ENCODE measurements at places on chromosomes 3 and 15.
A peak's percentile ranks its signal among the peaks of the same experiment; 100 is the strongest.

- H3K36me3 ChIP-seq = no peaks in the 10 kb centered on the region
- peaks cover 8% of the 10 kb centered on the region for H3K27me3 ChIP-seq
- H3K4me1 ChIP-seq = no peaks in the 10 kb centered on the region
- H3K27ac ChIP-seq = no peak overlapping the region
Observed at GRCh38 chr3:190543671-190544070, 29.8 kb downstream of the IL1RAP start.

GRCh38 chr3:34002569-34003100, 204.2 kb downstream of the PDCD6IP start:
- no peaks in the 10 kb centered on the region for H3K4me1 ChIP-seq
- no peaks in the 10 kb centered on the region for H3K27me3 ChIP-seq
- no peaks in the 10 kb centered on the region for H3K36me3 ChIP-seq
- no peak overlapping the region for H3K4me3 ChIP-seq
- no peak overlapping the region for H3K27ac ChIP-seq

DNA sequence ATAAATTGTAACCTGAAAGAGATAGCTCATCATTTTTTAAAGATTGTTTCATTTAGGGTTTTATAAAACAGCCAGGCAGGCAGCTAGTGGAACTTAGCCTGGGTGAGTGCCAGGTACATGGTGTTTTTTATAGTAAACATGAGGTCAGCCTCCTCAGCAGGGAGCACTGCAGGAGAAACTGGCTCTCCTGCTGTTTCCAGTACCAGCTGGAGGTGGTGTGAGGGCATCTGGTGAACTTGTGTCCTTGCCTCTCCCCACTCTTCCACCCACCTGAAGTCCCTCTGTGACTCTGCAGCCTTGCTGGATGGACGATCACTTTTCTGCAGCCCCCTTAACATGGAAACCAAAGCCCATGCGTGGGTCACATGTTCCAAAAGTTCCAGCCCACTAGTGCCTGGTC, 128.4 kb downstream of the FAM174B start:
- H3K4me3 ChIP-seq = no peak overlapping the region
- no peaks in the 10 kb centered on the region for H3K27me3 ChIP-seq
- DNase-seq = no peak
- no peaks in the 10 kb centered on the region for H3K4me1 ChIP-seq
- no peaks in the 10 kb centered on the region for H3K36me3 ChIP-seq

- H3K27ac ChIP-seq = no peak overlapping the region
- H3K36me3 ChIP-seq = peaks cover 17% of the 10 kb centered on the region
- no peak for DNase-seq
- peaks cover 20% of the 10 kb centered on the region for H3K4me1 ChIP-seq
- no peak overlapping the region for H3K4me3 ChIP-seq
- peaks cover 8% of the 10 kb centered on the region for H3K27me3 ChIP-seq
Observed at GRCh38 chr3:129429080-129429451, 630 bp upstream of the EFCAB12 start.

GRCh38 chr3:85041001-85041400, 82.2 kb downstream of the CADM2 start:
- no peak for DNase-seq
- H3K36me3 ChIP-seq = no peaks in the 10 kb centered on the region
- H3K4me1 ChIP-seq = no peaks in the 10 kb centered on the region
- H3K27me3 ChIP-seq = no peaks in the 10 kb centered on the region
- no peak overlapping the region for H3K4me3 ChIP-seq
- H3K27ac ChIP-seq = no peak overlapping the region

GRCh38 chr3:89957451-89957850, 850.0 kb downstream of the EPHA3 start:
- no peaks in the 10 kb centered on the region for H3K27me3 ChIP-seq
- no peak for DNase-seq
- no peak overlapping the region for H3K4me3 ChIP-seq
- H3K27ac ChIP-seq = no peak overlapping the region
- no peaks in the 10 kb centered on the region for H3K36me3 ChIP-seq

DNA sequence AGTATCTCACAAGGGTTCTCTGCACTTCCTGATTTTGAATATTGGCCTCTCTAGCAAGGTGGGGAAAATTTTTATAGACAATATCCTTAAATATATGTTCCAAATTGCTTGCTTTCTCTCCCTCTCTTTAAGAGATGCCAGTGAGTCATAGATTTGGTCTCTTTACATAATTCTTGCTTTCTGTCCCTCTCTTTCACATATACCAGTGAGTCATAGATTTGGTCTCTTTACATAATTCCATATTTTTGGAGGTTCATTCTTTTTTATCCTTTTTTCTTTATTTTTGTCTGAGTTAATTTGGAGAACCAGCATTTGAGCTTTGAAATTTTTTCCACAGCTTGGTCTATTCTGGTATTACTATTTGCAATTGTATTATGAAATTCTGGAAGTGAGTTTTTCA, 77.7 kb upstream of the NUDT16 start:
- H3K27me3 ChIP-seq = no peaks in the 10 kb centered on the region
- H3K27ac ChIP-seq = no peak overlapping the region
- no peaks in the 10 kb centered on the region for H3K36me3 ChIP-seq
- no peak overlapping the region for H3K4me3 ChIP-seq
- H3K4me1 ChIP-seq = no peaks in the 10 kb centered on the region

- no peak overlapping the region for H3K27ac ChIP-seq
- DNase-seq = peak; percentile 9
- no peaks in the 10 kb centered on the region for H3K36me3 ChIP-seq
Observed at GRCh38 chr3:161854232-161854771, 357.7 kb downstream of the OTOL1 start.

DNA sequence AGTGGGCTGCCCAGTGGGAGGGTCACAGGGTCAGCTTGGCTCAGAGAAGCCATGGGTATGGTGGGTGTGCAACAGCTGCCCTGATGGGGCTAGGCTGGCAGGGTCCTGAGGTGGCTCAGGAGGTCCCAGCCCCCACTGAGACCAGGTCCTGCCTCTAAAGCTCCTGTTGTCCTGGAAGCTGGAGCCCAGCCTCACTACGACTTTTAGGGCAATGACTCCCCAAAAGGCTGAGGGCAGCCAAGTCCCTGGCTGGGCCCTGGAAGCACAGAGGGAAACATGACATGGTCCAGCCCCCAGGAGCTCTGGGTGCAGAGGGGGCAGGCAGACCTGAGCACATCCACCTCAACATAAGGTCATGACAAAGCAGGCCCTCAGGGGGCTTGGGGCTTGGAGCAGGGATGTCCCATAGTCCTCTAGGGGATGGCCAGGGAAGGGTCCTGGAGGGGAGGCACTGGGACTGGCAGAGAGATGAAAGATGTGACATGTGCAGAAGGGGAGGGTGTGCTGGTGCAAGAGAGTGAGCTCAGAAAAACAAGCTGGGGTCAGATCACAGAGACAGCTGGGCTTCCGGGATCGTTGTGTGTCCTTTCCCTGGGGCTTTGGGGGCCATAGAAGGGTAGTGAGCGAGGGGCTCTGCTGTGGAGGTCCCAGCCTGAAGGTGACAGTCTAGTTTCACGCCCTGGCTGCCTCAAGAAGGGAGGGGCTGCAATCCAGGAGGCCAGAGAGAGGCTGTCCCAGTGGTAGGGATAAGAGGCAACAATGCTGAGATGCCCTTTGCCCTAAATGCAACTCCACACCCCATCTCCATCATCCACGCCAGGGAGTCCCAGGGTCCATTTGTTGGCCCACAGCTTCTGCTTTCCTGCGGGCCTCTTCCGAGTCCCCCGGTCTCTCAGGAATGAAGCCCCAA, 639 bp upstream of the ITIH3 start:
- H3K27me3 ChIP-seq = no peaks in the 10 kb centered on the region
- H3K27ac ChIP-seq = no peak overlapping the region
- no peak for DNase-seq
- H3K36me3 ChIP-seq = no peaks in the 10 kb centered on the region
- no peaks in the 10 kb centered on the region for H3K4me1 ChIP-seq

- DNase-seq = no peak
- H3K4me3 ChIP-seq = no peak overlapping the region
- peaks cover 55% of the 10 kb centered on the region for H3K36me3 ChIP-seq
- no peak overlapping the region for H3K27ac ChIP-seq
Observed at GRCh38 chr3:154307363-154307762, 16.9 kb downstream of the DHX36 start.

DNA sequence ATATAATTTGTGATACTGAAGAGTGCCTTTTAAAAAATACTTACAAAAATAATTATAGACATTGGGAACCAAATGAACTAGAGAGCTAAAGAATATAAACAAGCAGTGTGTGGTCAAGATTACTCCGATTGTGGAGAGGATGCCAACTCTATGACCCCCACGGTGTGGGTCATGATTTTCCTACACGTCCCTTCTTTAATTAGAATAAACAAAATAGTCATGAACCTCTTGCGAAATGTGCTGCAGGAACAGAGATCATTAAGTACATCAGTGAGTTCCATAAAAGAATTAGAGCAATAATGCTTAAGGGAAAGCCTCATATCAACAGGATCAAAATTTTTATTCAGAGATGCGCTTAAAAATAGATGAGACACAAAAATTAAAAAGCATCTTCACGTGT, 476.6 kb upstream of the ROBO1 start:
- no peaks in the 10 kb centered on the region for H3K4me1 ChIP-seq
- DNase-seq = no peak
- no peak overlapping the region for H3K4me3 ChIP-seq
- H3K27ac ChIP-seq = no peak overlapping the region

DNA sequence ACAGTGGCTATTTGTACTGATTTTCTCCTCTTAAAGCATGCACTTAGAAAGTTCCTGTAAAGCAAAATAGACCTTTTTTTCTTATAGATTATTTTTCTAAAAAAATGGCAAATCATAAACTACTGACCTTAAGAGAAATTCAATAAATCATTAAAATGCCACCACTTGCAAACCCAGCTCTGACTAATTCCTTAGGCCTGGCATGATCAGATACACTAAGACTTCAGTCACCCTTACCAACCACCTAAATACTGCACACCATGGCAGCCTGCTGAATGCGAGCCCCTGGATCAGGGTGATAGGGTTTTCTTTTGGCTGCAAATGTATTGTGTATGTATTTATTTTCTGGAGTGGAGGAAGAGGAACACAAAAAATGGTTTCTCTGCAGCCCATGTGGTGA, 370.6 kb upstream of the TBL1XR1 start:
- H3K36me3 ChIP-seq = no peaks in the 10 kb centered on the region
- no peaks in the 10 kb centered on the region for H3K27me3 ChIP-seq
- no peak overlapping the region for H3K27ac ChIP-seq
- no peaks in the 10 kb centered on the region for H3K4me1 ChIP-seq
- H3K4me3 ChIP-seq = no peak overlapping the region

DNA sequence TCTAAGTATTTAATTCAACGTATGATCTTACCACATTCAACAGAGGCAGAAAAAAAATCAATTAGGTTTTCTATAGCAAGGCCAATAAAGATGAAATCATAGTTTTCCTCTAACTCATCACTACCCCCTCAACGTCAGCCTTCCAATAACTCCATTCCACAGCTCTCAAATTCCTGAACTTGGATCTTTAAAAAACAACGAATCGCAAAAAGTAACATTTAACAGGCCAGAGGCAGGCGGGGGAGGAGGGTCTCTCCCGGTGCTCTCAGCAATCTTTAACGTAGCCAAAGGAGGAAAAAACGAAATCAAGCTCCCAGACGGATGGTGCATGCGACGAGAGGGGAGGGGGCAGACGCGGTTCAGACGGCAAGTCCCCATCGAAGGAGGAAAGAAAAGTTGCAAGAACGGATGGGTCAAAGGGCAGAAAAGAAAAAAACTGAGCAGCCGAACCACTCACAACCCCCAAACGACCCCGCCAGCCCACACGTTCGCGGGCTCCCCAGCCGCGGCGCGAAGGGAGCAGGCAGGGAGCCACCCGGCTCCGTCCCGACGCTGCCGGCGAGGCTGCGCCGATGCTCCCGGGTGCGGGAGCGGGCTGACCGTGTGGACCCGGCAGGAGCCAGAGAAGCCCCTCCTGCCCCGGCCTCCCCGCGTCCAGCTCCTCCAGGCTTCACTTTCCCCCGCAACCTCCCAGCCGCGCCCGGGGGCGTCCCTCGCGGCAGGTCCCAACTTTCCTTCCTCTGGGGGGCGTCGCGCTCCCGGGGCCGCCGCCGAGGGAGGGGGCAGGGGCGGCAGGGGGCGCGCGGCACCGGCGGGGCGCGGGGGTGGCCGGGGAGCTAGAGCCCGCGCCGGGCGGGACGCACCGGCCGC, 703 bp downstream of the PEAK1 start:
- no peaks in the 10 kb centered on the region for H3K27me3 ChIP-seq
- H3K4me3 ChIP-seq = peak overlapping the region; percentile 98
- peak; percentile 65 for DNase-seq
- no peaks in the 10 kb centered on the region for H3K36me3 ChIP-seq
- no peak overlapping the region for H3K27ac ChIP-seq

GRCh38 chr3:95464346-95464745, 1350.0 kb upstream of the EPHA6 start:
- no peaks in the 10 kb centered on the region for H3K36me3 ChIP-seq
- H3K4me1 ChIP-seq = no peaks in the 10 kb centered on the region
- no peak overlapping the region for H3K27ac ChIP-seq
- H3K4me3 ChIP-seq = no peak overlapping the region

DNA sequence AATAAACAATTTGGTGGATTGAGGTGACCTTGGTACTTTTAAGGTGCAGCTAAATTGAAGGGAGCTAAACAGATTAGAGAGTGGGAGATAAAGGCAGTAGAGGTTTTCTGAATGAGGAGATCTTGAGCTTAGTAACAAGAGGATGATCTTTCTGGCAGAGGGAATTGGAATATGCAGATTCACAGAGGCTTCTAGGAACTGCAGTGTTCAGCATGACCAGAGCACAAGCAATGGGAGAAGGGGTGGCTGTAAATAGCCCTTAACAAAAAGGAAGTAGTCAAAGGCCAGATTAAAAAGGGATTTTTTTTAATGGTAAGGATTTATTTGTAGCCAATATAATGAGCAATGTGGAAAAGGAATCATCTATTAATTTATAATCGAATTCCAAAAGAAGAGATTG, 5.7 kb upstream of the BNIP2 start:
- H3K27me3 ChIP-seq = no peaks in the 10 kb centered on the region
- no peaks in the 10 kb centered on the region for H3K36me3 ChIP-seq
- DNase-seq = no peak
